ENCODE measurements at places on chromosomes 2 and 18. TPM values are rescaled to one million over a fixed set of nuclear protein-coding genes. Genes with fewer than 3 reads are reported as not detected.
A peak's percentile ranks its signal among the peaks of the same experiment; 100 is the strongest.

Gene TEX261
- total RNA-seq, result 63.3 TPM

Gene EGR4
- not detected for total RNA-seq

Gene FBXO15
- total RNA-seq, result 0.21 TPM

Gene FKBP1B
- 6.1 TPM for total RNA-seq

DNA sequence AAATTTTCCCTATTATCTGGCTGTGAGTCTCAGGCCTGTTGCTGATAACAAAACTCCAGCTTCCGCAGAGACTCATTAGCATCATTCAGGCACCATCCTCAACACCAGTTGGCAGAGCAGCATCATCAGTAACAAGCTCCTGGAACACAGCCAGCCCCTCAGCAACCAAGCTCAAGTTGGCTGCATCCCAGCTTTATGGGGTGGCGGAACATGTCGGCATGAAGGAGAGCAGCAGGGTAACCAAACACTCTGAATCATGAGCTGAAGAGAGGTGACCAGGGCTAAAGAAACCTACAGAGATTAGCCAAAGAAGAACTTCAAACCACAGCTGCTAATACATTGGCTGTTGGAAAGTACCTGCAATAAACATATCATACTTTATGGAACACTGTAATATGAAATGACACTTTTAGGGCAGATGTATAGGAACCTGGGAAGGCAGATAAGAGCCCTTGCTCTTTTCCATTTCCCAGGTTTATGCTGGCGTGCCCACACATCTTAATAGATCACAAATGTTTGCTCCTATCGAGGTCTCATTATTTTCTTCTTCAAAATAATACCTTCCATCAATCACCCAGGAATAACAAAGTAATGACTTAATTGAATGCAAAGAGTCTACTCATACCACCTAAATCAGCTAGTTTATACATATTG, 63.8 kb downstream of the PDE11A start:
- DNase-seq, result peak; percentile 60

DNA sequence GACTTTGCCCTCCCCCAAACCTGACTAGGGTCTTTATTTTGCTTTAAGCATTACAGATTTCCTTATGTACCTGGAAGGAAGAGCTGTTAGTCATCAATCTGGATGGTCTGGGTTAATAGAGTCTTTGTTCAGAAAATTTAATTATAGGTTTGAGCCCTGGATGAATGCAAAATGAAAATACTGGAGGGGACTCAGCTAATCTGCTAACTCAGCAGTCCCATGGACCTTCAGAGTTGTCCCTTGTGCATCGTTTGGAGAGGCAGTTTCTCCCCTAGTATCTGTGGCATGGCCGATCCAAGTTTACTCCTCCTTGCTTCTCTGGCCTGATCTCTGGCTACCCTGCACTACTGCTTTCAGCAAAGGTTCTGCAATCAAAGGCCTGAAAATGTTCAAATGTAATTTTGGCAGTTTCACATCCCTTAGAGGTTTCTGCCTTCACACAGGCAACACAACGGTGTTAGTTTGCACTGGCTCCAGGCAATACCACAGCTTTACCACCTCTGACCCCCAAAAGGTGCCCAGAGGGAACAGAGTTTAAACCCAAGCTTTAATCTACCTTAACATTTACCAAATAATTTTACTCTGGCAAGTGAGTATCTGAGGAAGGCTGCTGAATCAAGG, 134.3 kb downstream of the THADA start:
- DNase-seq, result no peak

DNA sequence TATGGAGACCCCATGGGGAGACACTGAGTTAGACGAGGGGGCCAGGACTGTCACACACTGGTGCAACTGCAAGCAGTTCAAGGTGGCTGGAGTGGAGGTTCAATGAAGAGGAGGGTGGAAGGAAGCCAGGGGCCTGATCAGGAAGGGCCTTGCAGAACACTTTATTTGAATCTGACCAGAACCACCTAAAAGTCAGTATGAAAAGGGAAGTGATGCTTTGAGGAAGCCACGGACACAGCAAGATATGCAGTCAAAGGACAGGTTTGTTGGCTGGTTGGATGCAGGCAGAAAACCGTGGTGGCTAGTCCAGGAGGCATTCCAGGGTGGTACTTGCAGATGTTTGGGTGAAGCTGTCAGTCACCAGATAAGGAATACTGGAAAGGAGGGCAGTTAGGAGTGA, 3.5 kb upstream of the FAM124B start:
- no peak for DNase-seq

GRCh38 chr2:65553504-65554074, 121.2 kb upstream of the SPRED2 start:
- DNase-seq, result no peak

DNA sequence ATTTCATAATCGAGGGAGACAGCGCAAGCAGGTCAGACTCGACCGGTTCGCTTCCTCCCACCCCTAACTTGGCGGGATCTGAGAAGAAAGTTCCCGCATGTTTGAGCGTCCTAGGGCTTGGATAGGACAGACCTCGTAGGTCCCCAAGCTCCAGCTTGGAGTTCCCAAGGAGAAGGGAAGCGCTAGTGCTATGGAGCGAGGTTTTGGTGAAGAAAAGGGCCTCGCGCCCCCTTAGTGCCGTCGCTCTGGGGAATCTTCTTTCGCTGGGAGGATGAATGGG, 11.6 kb upstream of the SKOR2 start:
- DNase-seq, result no peak

DNA sequence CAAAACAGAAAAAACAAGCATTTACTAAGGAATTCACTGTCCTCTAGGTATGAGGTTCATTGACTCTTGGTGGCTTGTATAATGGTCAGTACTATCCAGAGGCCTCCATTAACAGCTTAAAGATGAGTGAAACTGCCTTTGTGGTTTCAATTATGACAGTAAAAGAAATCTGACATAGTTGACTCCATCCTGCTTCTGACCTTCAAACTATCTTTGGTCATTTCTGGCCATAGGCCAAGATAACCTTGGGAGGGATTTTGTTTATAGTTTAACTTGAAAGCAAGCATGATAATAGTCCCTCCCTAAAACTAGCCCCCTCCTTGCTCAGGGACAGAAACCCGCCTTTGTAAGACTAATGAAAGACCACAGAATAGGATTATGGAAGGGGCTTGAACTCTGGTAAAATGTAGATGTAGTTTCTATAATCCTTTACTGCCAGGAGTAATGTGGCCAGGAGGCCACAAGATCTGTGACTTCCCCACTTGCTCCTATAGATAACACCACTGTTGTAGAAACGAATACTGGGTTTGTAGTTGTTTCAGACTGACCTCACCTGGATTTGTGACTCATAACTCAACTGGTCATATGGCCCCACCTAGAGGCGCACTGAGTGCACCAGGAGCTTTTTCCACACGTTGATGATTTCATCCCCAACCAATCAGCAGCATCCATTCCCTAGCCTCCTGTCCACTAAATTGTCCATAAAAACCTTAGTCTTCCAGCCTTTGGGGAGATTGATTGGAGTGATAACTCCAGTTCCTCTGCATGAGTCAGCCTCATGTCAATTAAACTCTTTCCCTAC, 8.6 kb upstream of the PLEKHM3 start:
- DNase-seq, result peak; percentile 24

GRCh38 chr2:177902395-177903163, 170.0 kb downstream of the PDE11A start:
- no peak for DNase-seq

- DNase-seq, result no peak
Measured at GRCh38 chr18:5462227-5462626, 81.6 kb downstream of the EPB41L3 start.

- DNase-seq, result no peak
Measured at GRCh38 chr18:68121308-68121707, 593.6 kb downstream of the TMX3 start.

GRCh38 chr2:42443718-42444399, 49.9 kb downstream of the KCNG3 start:
- DNase-seq, result no peak

GRCh38 chr18:45852631-45853030, 27.2 kb downstream of the SIGLEC15 start:
- DNase-seq, result no peak

GRCh38 chr18:78713069-78713468, 266.5 kb upstream of the SALL3 start:
- peak; percentile 72 for DNase-seq

Data from tongue (tissue), 3 donors.